DMS 273 treated with DMSO at 0.1 percent for 48 hours (cell line): ENCODE measurements at places on chromosomes 7 and 10.

DNA sequence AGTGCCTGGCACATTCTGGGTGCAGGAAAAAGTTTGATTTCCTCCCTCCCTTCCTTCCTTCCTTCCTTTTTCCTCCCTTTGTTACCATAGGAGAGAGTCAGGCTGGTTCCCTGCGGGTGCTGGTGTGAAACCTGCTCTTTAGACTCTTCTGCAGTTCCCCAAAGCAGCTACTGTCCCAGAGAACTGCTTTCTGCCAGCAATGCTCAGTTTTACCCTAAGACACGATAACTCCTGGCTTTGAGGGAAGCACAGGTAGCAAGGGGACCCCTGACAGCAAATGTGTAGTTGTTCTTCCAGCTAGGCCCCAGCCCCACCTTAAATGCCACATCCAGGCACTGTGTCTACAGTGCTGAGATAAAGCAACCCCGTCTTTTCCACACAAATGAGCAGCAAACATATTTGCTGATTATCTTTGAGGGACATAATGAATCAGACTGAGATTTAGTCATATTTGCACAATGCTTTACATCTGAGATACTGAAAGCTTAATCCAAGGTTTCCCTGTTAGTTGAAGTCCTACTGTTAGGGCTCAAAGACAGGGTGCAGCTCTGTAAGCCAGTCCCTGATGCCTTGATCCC is 55.5 kb downstream of the MET start:
- DNase-seq = no peak

DNA sequence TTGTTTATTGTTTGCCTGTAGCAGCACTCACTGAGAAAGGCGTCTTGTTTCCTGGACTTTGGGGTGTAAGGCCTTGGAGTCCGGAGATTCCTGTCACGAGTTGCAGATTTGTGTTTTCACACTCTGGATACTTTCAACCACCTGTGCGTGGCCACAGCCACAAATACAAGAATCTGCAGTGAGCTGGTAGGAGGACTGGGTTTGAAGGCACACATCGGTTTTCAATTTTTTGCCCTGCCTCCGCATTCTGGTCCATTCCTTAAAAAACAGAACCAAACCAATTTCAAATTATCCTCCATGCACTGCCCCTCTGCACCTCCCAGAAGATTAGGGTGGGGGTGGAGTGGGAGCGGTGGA is 619 bp downstream of the EXOC4 start:
- no peak for DNase-seq

DNA sequence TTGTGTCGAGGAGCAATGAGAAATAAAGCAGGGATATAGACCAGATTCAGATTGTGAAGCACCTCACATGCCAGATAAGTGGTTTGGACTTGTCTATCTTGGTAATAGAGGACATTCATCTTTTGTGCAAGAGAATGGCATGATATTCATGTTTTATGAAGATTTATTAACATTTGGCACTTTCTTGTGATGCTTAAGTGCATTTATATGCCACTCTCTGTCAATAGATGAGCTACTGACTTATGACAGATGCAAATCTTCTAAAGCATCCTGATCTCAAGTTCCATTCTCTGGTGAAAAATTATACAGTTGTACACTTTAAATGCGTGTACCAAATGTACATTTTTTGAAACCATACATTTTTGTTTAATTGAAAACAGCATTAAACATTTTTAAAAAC is 415.3 kb downstream of the SORCS3 start:
- no peak for DNase-seq

- DNase-seq = no peak
Measured at GRCh38 chr10:43252166-43252782, 14.6 kb downstream of the RASGEF1A start.

DNA sequence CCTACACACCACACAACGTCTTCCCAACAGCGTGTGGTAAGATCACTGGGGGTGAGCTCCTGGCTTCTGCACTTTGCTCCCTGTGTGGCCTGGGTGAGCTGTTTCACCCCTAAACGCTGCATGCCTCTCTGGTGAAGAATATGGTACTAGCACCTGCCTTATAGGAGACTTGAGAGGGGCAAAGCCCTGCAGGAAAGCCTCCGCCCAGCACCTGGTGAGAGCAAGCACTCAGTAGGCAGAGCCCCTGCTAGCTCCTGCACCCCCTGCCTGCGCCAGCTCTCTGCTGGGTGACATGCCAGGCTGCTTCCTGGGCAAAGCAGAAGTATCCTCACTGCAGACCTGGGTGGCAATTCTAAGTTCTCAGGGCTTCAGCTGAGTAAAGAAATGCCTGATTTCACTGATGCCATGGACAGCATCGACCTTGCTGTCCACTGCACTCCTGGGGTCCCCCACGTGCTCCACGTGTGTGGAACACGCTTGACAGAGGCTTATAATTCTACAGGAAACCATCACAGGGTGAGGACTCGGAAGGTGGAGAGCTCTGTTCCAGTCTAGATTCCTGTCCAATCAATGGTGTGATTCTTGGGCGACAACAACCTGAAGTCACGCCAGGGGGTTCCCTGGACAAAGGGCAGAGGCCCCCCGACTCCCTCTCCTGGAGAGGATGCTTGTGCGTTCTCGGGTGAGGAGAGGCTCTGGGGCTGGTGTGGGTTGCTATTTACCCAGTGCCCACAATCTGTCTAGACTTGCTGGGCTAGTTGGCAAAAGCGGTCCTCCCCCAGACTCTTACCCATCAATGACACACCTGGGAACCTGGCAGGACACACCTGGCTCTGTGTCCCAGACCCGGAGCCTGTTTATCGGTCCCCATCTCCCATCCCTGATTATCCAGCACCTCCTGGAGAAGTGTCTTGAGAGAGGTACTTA is 5.0 kb upstream of the CALML5 start:
- DNase-seq = no peak

DNA sequence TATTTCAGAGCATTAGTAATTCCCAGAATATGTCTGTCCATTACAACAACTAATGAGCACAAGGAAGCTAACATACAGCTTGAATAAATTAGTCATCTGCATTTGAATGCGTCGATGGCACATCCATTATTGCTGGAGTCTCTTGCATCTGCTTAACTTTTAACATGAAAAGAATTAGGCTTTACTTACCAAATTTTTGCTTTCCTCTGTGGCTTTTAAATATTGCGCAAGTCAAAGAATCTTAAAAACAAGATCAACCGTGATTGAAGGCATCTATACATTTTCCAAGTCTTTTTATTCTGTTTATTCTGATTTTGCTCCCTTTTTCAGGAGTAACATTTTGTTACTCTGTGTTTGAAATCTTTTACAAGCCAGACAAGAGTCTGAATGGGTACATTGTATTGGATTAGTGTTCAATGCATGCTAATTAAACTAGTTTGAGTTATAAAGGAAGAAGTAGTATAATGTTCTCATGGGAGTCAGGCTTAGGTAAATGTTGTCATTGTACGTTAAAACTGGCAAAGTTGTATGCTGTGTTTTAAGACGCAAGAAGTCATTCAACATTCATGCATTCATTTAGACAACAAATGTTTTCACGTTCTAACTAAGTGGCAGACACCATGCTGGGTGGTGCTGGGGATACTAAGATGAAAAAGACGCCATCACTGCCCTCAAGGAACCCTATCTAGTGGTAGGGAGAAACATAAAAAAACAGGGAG is 4.0 kb upstream of the CACNB2 start:
- DNase-seq = no peak

DNA sequence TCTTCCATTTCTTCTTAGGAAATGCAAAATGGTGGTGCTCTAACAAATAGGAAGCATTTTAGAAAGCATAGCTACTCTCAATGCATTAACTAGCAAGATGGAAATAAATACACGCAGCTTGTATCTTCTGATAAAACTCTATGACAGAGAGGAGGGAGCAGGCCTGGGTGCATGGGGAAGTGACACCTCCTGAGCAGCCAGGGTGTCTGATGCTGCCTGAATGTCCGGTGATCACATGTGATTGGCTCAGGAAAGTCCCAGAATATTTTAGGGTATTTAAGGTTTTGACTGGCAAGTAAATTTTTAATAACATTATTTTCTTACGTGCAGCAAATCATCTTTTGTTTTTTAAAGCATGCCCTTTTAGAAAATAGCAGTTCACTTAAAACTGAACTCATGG is 261.0 kb upstream of the KLF6 start:
- no peak for DNase-seq

DNA sequence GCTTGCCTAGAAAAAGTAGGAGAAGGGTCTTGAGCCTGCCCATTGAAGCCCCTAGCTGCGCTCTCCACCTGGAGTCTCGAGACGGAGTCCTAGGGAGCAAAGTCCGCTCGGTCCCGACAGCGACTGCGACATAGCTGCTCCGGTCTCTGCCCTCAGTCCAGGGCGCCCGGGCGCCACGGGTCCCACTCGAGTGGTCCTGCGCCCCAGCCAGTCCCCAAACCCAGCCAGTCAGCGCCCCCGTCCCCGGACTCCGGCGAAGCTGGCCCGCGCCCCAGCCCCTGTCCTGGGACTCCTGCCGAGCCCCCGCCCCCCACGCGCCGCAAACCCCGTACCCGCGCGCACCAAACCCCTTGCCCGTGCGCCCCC is 490 bp downstream of the TNS3 start:
- DNase-seq = no peak

DNA sequence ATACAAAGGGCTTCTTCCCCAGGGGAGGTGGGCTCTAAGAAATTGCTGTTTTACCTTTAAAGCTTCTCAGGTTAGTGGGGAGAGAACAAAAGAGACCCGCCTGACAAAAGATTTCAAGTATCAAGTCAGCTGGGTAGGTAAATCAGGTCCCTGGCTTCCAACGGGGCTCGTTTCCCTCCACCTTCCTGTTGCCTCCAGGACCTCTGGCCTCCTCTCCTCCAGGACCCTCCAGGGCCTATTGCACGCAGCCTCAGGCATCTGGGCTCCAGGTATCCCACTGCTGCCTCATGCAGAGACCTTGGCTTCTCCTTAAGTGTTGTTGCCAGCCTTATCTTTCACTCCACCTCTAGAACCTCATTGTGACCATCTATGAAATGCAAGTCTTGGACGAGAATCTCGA is 2.9 kb downstream of the BNIP3 start:
- DNase-seq = no peak

- DNase-seq = no peak
Measured at GRCh38 chr10:71797533-71798307, 24.4 kb upstream of the VSIR start.

DNA sequence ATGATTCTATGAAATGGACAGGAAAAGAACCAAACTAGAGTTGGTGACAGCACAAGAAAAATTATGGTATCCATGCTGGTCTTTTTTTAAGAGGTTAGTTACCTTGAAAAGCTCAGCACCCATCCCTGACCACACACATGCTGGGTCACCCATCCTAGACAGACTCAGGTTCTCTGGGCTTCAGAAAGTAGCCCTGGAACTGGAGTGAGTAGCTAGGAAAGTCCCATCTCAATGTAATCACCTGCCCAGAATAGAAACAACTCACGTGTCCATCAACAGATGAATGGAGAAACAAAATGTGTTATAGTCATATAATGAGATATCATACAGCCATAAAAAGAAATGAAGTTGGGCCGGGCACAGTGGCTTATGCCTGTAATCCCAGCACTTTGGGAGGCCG is 37.0 kb downstream of the GSDME start:
- no peak for DNase-seq

DNA sequence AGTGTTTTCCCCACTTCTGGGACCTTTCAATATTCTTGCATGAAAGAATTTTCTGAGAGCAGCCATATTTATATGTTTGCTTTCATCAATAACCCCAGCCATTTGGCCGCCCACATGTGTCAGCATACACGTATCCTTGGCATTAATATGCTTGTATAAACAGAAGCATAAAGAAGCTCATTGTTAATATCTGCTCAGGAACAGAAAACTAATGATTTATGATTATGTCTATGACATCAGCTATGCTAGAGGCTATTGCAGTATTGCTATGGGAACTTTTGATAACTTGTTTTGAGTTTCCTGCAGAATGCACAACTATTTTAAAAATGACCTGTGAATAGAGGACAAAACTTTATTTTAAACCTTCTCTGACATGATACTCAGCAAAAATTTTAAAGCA is 300.9 kb upstream of the MTPN start:
- DNase-seq = no peak

GRCh38 chr7:18040196-18040595 is 12.6 kb upstream of the PRPS1L1 start:
- DNase-seq = no peak

- DNase-seq = no peak
Measured at GRCh38 chr10:113415246-113415645, 137.6 kb upstream of the HABP2 start.

DNA sequence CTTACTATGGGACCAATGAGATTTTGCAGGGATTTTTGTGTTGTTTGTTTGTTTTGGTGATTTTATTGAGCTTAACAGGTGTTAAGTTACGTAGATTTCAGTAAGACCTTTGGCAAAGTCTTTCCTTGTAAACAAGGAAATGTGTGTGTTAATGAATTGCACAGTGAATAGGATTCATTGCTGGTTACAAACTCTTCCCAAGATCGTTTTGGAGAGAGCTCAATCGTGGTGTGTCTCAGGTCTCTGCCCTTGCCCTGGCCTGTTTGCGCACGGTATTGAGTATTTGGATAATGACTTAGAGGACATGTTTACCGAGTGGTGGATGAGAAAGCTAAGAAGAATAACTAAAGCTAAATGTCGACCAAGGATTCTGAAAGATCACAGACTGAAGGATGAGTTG is 41.9 kb downstream of the PRPF18 start:
- DNase-seq = no peak

DNA sequence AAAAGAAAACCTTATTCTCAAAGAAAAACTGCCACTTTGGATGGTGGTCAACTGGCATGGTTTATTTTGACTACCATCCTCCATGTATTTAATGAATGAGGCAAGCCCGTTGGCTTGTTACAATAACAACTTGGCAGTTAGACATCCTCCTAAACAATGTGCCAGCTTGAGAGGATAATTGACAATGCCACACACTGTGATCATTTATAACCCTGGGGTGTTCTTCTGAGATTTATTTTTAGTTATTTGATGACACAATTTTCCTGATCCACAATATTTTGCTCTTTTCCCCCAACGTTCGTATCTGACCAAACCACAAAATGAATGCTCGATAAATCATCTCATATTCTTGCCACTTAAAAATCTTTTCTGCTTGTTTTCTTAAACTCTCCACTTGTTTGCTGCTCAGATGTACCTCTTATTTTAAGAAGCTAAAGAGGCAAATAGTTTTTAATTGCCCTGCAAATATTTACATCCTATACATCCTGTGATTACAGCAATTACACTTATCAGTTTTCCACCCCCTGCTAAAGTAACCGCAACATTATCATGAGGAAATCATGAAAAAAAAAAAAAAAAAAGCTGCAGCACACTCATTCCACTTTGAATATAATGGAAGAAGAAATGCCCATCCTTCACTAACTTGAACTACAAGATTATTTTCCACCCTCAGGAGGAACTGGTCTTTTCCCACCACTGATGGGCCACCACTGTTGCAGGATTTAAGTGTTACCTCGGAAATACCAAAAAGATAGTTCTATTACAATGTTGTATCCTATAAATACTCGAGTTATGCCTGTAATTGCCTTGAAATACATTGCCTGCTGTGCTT is 119.9 kb downstream of the MBL2 start:
- DNase-seq = no peak
